Stimulated activated CD4-positive, alpha-beta T cell treated with anti-CD3 and anti-CD28 coated beads, Interleukin-15, amount 100 ng/mL, for 48 hours (primary cell): ENCODE measurements at places on chromosomes 3 and 15.

DNA sequence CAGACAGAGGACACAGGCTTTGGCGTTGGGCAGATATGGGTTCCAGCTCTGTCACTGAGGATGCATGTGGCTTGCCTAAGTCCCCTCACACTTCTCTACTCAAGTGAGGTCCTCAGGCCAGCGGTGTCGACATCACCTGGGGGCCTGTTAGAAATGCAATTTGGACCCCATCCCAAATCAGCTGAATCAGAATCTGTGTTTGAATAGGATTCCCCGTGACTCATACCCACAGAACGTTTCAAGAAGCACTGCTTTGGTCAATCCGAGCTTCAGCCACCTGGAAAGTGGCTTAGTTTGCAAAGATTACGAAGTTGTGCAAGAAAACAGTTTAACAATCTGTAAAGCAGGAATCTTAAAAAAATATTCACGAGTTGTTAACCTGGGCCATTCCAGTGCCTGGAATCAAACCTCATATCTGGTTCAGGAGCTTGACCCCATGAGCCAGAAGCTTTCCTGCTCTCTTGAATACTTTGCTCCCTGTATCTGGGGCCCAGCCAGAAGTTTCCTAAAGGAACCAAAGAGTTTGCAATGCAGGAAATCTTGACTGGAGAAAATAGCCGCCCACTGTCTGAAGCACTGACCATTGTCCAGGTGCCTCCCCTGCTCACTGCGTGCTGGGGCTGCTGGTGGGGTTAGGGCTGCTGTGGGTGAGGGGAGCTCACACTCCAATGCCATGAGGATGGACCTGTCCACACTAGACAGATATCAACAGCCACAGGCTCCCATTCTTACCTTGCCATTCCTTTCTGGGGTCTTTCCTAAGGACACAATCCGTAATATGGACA is 208.5 kb upstream of the LINGO1 start:
- no peak for DNase-seq

- no peak for DNase-seq
Observed at GRCh38 chr3:30520699-30521098, 85.7 kb upstream of the TGFBR2 start.

DNA sequence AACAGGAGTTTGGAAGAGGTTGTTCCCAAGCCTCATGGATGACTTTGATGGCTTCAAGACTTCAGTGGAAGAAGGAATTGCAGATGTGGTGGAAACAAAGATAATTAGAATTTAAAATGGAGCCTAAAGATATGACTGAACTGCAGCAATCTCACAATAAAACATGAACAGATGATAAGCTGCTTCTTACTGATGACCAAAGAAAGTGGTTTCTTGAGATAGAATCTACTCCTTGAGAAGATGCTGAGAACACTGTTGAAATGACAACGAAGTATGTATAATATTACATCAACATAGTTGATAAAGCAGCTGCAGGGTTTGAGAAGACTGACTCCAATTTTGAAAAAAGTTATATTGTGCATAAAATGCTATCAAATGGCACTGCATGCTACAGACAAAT is 21.2 kb downstream of the MYO9A start:
- DNase-seq: no peak

- DNase-seq: peak; percentile 28
Observed at GRCh38 chr3:101850246-101851051, 1.1 kb downstream of the NFKBIZ start.

DNA sequence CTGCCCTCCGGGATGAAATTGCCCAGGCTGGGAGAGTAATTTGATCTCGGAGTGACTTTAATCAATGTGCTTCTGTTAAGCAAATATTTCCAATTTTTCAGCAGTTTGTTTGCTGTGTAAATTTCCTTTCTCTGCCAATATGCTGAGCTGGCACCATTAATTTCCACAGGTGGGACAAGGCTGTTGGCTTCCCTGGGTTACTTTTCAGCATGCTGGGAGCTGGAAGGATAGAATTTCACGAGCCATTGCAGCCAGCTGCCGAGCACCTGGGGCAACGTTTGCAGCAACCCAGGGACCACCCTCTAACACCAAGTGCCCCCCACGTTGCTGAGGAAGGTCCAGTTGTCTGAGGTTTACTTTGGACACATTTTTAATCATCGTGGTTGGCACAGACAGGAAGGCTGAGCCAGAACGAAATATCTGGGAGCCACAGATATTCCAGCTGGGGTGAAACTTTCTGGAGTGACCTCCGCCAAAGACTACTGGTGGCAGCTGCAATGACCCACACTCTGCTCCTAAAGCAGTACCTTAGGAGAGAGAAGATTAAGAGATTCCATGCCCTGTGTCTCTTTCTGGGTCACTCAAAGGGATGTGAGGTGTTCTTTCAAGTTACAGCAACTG is 293.3 kb upstream of the RGMA start:
- DNase-seq: no peak

- DNase-seq: no peak
Observed at GRCh38 chr3:100647171-100647570, 37.8 kb downstream of the ADGRG7 start.

DNA sequence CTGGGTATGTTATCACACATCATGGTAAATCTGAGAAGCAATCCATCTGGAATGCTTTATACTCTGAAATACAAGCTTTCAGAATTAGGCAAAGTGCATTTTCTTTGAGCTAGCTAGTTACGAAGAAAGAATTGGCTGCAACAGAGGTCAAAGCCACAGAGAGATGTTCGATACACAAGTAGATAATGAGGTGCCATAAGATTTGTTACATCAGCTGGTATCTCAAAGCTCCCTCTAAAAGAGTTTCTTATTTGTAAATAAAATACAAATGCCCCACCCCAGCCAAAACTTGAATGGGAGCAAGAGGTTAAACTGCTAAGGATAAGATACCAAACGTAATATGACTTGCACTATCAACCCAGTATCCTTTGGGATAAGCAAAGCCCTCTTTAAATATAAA is 84.0 kb upstream of the SLCO3A1 start:
- no peak for DNase-seq

- DNase-seq: no peak
Observed at GRCh38 chr3:45567730-45568172, 26.8 kb upstream of the LIMD1 start.

DNA sequence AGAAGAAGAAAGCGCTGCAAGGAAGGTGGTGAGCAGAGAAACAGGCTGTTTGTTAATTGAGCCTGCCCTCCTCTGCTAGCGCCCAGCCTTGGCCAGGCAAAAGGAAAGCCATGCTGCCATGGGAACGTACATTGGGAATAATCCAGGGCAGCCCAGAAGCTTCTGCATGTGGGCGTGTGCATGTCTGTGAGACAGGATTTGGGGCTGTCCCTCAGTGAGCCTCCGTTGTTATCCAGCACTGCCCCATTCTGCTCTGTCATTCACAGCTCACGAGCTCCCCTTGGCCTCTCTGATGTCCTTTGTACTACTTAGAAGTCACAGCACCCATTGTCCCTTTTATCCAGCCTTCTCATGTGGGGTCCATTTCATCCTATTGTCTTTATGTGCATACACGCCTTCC is 239.1 kb upstream of the ROPN1 start:
- DNase-seq: no peak

- peak; percentile 32 for DNase-seq
Observed at GRCh38 chr15:90184119-90184785, 16.9 kb upstream of the SEMA4B start.

GRCh38 chr3:81274671-81275070 is 486.8 kb downstream of the GBE1 start:
- no peak for DNase-seq

DNA sequence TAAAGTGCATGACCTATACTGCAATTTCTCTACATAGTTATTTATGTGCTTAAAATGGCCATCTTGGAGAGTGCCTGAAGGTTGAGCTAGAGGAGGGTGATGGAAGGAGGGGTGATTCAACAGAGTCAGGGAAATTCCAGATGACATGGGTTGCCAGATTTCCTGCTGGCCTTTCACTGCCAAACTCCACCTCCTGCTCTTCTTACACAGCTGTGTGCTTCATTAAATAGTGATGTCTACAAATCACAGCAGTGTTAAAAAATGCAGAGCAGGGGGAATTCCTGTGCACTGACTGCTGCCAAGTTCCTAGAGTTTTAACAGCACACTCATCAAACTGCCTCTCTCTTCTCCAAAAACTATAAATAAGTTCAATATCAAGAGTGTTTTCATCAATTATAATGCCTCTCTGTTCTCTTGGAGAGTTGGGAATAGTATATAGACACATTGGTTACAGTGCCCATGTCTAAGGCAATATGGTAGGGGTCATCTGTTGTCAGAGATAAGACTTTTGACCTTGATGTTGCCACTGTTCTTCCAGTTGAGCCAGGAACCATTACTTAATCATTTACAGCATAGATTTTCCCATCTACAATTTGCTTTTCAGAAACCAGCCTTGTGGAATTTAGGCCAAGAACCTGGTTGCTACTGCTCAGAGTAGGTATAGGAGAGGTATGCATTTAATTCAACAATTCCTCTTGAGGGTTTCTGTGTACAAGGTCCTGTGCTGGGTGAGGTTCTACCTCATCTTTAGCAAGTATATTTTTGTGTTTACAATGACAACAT is 79.6 kb downstream of the TP63 start:
- DNase-seq: no peak

GRCh38 chr3:152331018-152331541 is 62.4 kb downstream of the MBNL1 start:
- no peak for DNase-seq

DNA sequence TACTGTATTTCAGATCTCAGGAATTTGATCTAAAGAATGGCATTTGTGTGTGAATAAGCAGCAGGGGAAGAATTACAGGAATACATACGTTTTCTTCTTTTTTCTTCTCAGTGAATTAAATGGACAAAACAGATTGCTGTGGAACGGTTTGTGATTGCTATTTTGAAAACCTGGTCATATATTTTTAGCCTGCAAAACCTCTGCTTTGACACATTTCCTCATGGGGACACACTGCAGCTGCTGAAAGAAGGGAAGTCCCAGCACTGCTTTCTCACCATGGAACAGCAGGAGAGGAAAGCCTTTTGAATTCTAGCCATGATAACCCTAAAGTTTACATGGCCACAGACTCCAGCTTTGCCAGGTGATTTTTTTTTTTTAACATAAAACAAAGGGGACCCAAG is 315.0 kb downstream of the OXSM start:
- DNase-seq: no peak

- DNase-seq: no peak
Observed at GRCh38 chr3:12041446-12042041, 37.4 kb downstream of the SYN2 start.

- no peak for DNase-seq
Observed at GRCh38 chr3:193190146-193190786, 50.8 kb upstream of the PLAAT1 start.

DNA sequence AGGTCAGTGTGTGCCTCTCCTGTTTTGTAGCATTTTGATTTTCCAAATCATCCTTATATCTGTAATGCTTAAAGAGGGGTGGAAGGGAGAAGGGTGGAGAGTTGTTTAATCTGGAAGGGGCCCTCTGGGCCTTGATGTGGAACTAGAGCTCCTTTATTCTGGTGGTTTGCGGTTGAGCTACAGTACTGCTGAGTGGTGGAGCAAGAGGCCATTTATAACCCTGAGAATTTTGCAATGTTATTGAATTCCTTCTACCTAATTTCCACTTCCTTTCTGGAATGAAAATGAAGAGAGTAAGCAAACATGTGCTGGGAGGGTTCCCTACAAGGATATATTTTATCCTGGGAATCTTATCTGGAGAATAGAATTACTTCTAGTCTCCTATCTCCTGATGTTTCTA is 35.3 kb upstream of the TUBGCP5 start:
- DNase-seq: no peak

- no peak for DNase-seq
Observed at GRCh38 chr15:63943829-63944680, 102.2 kb downstream of the DAPK2 start.

GRCh38 chr15:33243869-33244268 is 49.4 kb upstream of the FMN1 start:
- no peak for DNase-seq

GRCh38 chr3:190644035-190644434 is 130.2 kb downstream of the IL1RAP start:
- DNase-seq: no peak

GRCh38 chr3:48417529-48418108 is 12.3 kb downstream of the PLXNB1 start:
- no peak for DNase-seq

DNA sequence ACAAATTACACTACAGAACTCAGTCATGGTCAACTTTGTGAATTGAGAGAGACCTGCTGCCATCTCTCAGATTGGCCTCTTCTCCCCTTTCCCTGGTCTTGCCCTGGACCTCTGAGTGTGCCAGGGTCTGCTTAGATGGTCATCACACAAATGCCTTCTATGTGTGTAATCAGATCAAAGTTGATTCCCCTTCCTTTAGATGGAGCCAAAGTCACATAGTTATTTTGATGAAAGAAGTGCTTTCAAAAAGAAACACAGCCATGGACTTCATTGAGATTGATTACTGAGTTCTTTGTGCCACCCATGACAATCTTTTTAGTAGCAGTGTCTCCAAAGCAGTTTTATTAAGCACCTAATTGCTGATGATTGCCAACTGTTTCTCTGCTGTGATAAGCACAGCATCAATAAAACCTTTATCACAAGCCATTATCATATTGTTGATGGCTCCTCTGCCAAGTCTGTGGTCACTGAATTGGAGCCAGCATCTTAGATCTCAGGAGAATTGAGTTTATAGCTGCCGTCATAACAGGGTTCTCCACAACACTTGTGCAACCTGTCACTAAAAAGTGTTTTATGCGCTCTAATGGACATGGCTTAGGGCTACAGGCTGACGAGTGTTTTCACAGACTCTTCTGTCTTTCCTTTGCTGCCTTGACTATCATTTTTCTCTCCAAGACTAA is 149.7 kb upstream of the NUDT16 start:
- DNase-seq: no peak

DNA sequence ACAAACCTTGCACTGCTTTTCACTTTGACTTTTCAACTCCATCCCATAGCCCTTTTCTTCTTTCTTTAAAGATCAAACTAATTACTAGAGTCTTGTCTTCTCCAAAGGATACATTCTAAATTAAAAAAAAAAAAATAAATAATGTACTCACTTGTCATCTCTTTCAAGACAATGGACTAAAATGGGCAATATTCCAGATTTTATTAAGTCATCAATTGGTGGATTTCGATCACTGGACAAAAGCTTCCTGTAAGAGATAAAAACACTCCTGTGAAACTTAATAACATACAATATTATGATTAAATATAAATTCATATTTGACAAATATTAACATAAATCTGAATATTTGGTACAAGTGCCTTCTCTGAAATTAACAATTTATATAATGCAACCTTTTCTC is 34.1 kb downstream of the KPNA4 start:
- no peak for DNase-seq

DNA sequence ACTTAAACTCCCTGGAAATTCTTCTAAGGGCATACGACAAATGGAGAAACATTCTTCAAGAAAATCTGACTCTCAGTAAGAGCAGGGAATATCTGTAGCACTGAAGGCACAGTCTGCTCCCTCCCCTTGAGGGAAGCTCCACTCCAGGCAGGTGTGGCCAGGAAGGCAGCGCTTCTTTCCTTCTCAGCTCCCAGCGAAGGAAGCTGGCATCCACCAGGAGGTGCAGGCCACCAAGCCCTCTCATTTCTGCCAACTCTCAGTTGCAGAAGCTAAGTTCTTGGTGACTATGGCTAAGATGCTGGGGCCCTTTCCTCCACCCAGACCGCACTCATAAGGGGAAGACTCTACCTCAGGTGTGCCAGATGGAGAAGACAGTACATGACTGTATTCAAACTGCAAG is 37.7 kb upstream of the SLC41A3 start:
- DNase-seq: no peak
